Skin of body (tissue), 3 donors: ENCODE measurements at places on chromosomes 11 and 22. TPM values are rescaled to one million over a fixed set of nuclear protein-coding genes. Genes with fewer than 3 reads are reported as not detected.

DNA sequence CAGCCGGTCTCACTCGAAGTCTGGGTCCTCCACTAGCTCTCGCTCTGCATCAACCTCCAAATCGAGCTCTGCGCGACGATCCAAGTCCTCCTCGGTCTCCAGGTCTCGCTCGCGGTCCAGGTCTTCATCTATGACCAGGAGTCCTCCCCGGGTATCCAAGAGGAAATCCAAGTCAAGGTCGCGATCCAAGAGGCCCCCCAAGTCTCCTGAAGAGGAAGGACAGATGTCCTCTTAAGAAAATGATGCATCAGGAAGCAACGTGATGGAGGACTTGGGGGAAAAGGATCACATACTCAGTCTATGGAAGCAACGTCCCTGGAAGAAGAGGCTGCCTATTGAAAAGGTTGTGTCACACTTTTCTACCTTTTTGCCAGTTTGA is 1.1 kb downstream of the SRSF8 start:
- DNase-seq = peak; percentile 57

GRCh38 chr22:20591295-20591645 is 83.9 kb downstream of the MED15 start:
- DNase-seq = no peak

DNA sequence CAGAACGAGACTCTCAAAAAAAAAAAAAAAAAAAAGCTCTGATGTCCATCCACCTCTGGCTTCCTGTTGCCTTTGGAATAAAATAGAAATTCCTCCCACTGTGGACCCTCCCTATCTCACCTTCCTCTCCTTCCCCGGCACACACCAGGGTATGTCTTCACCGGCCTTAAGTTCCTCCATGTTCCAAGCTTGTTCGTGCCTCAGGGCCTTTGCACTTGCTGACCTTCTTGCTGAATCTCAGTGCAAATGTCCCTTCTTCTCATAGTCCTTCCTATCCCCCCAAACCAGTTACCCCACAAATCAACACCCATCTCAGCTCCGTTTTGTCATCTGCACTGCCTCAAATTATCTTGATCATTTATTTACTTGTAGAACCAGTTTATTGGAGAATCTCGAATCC is 20.6 kb downstream of the IFT27 start:
- no peak for DNase-seq

The STK33 gene
- total RNA-seq = 0.69 TPM

The FGF3 gene
- 0.30 TPM for total RNA-seq

The PARVA gene
- 23.0 TPM for total RNA-seq
